Esophagus squamous epithelium (tissue), 5 donors: ENCODE measurements at places on chromosomes 2 and 18.

- DNase-seq = no peak
Observed at GRCh38 chr2:74417763-74418162, 3.7 kb downstream of the C2orf81 start.

DNA sequence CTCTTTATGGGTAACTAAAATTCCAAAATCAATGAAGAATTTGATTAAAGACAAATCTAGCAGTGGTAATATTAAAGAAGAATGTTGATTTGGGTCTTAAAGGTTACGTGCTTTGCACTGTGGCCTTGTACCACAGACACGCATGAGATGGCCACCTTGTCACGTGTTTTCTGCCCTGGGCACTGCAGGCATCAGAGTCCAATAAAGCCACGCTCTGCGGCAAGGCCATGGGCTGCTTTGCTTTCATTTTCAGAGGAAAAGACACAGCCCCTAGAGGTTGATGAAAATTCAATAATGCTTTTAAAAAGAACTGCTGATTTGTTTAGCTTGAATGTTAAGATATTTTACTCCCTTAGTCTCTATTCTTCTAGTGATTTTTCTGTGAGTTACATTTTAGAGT is 30.4 kb downstream of the AOX1 start:
- no peak for DNase-seq

GRCh38 chr2:236636714-236637470 is 67.3 kb downstream of the ACKR3 start:
- DNase-seq = no peak

DNA sequence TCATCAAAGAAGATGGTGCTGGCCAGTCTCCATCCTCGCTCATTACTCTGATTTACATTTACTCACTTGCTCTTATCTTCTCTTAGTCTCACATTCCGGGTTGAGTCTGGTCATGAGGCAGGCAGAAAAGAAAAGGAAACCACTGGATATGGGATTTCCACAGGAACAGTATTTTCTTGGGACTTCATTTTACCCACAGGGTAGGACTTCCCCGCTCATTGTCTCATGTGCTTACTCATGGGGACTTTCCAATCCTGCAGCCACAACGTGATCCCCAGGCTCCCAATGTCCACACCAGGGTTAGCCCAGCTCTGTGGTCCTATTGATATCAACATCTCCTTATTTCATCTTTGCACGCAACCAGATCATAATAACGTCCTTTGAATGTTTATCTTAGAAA is 373.8 kb downstream of the TMEM182 start:
- no peak for DNase-seq

GRCh38 chr2:23380562-23381065 is 4.4 kb upstream of the KLHL29 start:
- DNase-seq = no peak

- no peak for DNase-seq
Observed at GRCh38 chr2:151840216-151841046, 12.2 kb upstream of the ARL5A start.

DNA sequence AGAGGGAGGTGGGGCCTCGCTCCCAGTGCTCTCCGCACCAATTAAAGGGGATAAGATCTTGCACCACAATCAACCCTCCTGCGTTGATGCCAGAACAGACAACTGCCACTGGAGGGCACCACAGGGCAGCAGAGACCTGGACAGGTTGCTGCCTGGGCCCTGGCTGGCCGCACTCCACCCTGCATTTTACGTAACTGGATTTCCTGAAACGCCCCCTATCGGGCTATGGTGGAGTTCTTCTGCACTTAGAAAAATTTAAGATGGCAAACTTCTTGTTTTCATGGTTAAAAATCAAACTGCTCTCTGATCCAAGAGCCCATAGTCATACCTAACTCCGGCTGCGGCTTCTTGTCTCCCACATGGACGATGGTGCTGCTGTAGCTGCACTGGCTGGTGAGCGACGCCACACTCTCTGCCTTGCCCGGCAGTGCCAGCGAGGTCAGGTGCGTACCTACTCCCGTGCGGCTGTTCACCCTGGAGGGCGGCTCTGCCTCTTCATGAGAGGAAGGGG is 16.8 kb upstream of the HES6 start:
- peak; percentile 22 for DNase-seq

DNA sequence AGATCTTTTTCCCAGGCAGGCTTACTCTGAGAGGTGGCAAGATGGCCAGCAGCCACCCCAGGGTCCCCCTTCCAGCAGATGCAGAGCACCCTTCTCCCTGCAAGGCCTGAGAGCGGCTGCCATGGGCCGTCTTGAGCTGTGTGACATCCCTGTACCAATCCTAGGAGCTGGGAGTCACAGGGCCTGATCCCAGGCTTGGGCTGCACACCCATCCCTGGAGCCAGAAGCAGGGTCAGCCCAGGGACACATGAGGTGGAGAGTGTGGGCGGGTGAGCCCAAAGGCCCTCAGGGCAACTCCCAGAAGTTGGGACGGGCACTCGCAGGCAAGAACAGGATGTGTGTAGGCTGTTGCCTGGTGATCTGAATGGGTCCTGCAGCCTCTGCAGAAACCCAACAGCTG is 40.5 kb downstream of the CROCC2 start:
- no peak for DNase-seq

- no peak for DNase-seq
Observed at GRCh38 chr2:9703701-9704221, 73.0 kb upstream of the YWHAQ start.

- DNase-seq = no peak
Observed at GRCh38 chr2:46647766-46648742, 168.7 kb downstream of the TMEM247 start.

DNA sequence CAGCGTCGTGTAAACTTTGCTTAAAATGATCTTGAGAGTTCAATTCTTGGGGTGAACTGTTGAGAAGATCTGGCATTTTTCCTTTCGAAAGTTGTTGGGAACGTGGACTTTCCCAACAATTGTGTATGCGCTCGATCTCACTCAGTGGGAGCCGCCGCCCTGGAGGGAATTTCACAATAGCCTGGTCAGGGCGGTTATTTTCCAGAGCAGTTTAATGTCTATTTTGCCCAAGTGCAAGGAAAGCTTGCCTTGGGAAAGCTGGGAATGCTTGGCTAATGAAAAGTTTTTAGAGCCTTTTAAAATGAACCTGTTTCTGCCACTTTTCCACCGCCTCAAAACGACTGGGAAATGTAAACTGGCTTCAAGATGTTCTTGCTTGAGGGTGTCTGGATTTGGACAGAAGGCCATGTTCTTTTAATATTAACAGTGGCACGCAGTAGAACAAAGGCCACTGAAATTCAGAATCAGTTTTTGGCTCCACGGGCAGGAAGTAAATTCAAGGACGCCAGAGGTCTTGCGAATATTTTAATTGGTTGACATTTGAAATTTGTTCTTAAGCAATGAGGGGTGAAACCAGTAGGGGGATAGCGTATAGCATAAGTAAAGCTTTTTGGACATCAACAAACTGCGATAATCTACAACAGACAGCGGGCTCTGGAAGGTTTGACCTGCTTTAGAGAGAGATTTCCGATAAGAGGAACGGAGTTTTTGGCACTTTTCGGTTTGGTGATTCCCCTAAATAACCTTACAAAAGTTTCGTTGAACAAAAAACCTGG is 1.2 kb downstream of the CFLAR start:
- no peak for DNase-seq

DNA sequence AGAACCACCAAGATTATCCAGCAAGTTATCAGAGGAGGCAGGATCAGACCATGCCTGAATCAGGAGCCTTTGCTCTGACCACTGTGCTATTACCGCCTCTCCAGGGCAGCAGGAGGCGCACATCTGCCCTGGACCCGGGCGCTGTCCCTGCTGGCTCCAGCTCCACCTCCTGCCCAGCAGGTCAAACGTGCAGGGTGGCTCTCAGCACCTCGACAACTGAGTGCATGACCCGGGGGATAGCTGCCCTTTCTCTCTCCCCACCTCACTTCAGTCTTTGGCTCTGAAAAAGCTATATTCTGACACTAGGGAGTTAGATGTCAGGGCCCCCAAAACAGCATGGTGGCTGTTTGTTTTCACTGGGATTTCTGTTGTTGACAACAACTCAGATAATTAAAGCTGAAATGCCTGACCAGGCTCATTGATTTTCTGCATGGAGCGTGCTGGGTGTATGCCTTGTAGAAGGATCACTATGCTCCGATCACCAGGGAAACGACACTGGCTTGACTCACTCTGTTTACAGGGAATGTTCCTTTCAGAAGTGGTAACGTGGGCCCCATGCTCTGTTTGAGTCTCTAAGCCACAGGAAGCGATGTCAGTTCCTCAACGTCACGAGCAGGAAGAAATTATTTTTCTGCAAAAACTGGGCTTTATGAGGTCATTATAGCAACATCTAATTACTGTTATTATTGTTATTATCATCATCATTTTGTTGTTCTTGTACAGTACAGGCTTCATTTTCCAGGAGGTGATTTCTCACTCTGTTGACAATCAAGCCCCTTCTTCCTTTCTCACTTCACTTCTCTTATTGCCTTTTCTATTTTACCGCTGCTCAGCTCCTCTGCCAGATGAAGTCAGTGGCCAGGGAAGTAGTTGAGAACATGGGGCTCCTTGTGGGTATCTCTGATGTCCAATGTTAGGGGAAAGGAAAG is 125.6 kb downstream of the PLB1 start:
- peak; percentile 25 for DNase-seq

DNA sequence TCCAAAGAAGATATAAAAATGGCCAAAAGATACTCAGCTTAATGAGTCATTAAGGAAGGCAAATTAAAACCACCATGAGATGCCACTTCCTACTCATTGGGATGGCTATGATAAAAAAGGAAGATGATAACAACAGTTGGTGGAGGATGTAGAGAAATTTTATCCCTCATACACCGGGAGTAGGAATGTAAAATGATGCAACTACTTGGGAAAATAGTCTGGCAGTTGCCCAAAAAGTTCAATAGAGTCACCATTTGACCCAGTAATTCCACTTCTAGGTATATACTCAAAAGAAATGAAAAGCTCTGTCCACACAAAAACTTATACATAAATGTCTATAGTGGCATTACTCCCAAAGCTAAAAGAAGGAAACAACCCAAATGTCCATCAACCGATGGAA is 10.1 kb upstream of the SULT1C2 start:
- no peak for DNase-seq

GRCh38 chr2:200302940-200303727 is 3.4 kb upstream of the SPATS2L start:
- no peak for DNase-seq

GRCh38 chr2:35298493-35298892 is 1057.1 kb upstream of the CRIM1 start:
- no peak for DNase-seq

DNA sequence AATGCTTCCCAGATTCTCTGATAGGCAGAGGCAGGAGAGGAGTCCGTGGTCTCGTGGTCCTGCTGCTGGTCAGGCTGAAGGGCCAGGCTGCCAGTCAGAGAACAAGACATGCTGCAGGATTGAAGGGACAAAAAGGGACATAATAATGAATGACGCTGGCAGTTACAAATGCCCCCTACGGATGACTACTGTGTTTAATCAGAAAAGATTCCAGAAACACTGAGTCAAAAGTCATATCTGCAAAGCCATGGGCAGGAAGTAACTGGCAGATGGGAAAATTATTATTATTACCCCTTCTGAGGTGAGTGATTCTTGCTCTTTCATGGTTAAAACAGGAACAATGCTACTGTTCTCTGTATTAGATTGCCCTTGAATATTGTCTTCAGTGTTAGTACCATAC is 19.0 kb downstream of the LCT start:
- no peak for DNase-seq

DNA sequence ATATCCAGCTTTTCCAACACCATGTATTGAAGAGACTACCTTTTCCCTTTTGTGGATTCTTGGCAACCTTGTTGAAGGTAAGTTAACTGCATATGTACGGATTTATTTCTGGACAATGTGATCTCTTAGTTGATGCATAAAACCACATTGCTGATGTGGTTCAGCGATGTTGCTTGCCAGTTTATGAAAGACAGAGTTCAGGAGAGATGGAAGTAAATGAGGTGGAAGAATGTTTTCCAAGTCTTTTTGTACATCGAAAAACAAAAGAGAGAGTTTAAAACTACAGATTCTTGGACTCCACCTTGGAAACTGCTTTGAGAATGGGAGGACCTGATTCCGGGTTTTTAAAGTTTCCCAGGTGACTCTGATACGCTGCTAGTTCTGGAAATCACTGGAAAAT is 43.8 kb downstream of the MOB4 start:
- DNase-seq = no peak

- DNase-seq = no peak
Observed at GRCh38 chr2:85917887-85918795, 29.4 kb upstream of the ST3GAL5 start.

- no peak for DNase-seq
Observed at GRCh38 chr2:43269706-43270105, 43.3 kb upstream of the ZFP36L2 start.

DNA sequence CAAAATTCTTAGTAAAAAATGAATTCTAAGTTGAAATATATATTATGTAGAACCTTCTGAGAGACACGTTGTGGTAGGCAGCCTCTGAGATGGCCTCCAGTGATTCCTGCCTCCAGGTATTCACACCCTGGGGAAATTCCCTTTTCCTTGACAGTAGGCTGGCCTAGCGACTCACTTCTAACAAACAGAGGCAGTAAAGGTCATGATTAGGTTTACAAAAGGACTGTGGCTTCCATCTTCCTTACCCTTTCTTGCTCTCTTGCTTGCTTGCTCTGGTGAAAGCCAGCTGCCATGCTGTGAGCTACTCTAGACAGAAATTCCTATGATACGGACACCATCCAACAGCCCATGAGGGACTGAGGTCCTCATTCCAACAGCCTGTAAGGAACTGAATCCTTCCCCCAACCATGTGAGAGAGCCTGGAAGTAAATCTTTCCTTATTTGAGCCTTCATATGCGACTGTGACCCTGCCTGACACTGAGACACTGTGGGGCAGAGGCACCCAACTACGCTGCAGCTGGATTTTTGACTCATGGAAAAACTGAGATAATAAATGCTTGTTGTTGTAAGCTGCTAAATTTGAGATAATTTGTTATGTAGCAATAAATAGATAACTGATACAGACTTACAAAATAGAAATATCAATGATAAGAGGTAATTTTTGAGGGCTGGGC is 32.7 kb upstream of the SERTAD2 start:
- DNase-seq = no peak

DNA sequence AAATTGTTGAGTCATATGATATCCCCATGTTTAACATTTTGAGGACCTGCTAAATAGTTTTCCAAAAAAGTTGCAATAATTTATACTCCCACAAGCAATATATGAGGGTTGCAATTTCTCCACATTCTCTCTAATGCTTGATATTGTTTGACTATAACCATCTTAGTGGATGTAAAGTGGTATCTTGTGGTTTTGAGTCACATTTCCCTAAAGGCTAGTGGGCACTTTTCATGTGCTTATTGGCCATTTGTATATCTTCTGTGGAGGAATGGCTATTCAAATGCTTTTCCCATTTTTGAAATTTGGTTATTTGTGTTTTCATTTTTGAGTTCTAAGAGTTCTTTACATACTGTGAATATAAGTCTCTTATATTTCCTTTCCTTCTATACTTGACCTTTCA is 82.7 kb downstream of the SCG2 start:
- no peak for DNase-seq

- no peak for DNase-seq
Observed at GRCh38 chr2:160328811-160329527, 128.9 kb upstream of the ITGB6 start.

- no peak for DNase-seq
Observed at GRCh38 chr2:72326759-72327158, 179.1 kb upstream of the CYP26B1 start.

- DNase-seq = no peak
Observed at GRCh38 chr2:179751163-179751809, 110.1 kb downstream of the ZNF385B start.
